Neural crest cell (in vitro differentiated cells): ENCODE measurements at places on chromosomes 6 and 20.

DNA sequence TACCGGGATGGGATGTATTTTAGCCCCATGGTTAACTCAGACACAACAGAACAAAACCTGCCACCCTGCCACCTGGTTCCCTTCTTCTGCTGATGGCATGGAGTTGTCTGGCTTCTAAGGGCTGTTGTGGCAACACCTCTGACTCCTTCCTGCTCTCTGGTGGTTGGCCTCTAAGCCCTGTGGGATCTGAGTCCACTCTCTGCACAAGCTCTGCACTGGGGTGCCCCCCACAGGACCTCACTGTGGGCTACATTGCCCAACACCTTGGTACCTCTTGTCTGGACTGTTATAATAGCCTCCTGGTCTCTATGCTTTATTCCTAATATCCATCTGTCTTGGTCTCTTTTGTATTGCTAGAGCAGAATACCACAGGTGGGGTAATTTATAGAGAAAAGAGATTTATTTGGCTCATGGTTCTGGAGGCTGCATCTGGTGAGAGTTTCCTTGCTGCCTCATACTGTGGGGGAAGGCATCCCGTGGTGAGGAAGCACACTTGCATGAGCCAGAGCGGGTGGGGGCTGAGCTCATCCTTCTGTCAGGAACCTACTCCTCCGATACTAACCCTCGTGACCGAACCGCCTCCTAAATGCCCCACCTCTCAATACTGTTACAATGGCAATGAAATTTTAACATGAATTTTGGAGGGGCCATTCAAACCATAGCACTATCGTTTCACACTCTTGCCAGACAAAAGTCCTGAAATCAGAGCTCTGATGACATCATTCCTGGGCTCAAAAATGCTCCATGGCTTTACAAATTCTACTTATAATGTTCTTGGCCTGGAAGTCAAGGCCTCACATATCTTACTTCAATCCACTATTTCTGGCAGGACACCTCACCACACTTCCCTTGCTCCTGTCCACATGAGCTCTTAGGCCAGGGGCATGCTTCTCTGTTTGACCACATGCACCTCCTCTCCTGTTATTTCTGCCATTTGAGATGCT lies 127.2 kb downstream of the PAX1 start:
- DNase-seq: no peak

GRCh38 chr20:57792386-57793080 lies 82.7 kb upstream of the PMEPA1 start:
- DNase-seq: no peak

DNA sequence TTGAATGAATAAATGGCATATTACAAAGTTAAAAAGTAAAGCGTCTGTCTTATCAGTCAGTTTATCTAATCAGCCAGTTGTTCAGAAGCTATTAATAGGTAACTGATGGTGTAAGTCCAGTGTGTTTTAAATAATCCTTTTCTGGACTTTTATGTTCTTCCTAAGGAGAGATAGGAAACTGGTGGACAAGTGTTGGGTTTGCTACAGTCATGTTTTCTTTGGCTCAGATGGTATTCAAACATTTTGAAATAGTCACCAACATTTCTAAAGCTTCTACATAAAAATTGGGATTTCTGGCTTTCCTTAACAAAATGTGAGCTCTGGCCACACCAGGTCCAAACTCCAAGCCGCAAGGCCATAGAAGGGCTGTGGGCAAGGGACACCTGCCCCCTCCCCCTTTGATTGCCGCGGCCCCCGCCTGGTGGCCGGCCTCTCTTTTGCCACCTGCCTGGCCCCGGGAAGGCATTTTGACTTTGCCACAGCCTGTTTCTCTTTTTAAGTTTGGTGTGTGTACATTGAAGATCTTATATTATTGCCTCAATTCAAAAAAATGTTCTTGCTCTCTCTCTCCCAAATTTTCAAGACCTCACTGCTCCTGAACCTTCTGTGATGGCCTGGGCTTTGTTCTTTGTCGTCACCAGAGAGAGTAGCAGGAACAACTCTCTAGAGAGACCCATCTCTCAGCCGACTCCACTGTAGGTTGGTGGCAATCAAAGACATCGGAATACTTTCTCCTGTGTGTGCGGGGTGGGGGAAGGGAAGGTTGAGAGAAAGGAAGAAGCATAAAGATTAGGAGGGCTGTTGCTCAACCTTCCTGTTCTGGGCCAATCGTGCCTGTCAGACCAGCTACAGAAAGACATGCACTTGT lies 84.0 kb upstream of the ZNF217 start:
- DNase-seq: peak; percentile 7

- no peak for DNase-seq
These were observed 80.7 kb downstream of the UST start for GRCh38 chr6:148827416-148828045.
